ENCODE measurements at places on chromosomes 7 and 10.

- DNase-seq: no peak
Observed at GRCh38 chr7:33667196-33667595, 238.1 kb upstream of the BMPER start.

DNA sequence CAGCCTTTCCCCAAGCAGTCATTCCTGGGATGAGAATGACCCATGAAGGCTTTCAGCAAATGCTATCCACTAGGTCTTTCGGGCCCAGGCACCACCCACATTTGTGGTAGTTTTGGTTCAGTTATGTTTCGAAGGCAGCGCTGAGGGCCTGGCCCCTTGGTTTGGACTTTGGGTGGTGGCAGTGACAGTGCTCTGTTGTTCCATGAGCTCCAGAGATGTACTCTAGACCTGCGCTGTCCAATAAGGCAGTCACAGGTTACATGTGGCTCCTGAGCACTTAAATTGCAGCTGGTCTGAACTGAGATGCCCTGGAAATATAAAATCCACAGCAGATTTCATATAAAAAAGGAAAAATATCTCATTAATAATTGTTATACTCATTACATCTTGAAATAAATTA is 209.6 kb downstream of the CCSER2 start:
- no peak for DNase-seq

DNA sequence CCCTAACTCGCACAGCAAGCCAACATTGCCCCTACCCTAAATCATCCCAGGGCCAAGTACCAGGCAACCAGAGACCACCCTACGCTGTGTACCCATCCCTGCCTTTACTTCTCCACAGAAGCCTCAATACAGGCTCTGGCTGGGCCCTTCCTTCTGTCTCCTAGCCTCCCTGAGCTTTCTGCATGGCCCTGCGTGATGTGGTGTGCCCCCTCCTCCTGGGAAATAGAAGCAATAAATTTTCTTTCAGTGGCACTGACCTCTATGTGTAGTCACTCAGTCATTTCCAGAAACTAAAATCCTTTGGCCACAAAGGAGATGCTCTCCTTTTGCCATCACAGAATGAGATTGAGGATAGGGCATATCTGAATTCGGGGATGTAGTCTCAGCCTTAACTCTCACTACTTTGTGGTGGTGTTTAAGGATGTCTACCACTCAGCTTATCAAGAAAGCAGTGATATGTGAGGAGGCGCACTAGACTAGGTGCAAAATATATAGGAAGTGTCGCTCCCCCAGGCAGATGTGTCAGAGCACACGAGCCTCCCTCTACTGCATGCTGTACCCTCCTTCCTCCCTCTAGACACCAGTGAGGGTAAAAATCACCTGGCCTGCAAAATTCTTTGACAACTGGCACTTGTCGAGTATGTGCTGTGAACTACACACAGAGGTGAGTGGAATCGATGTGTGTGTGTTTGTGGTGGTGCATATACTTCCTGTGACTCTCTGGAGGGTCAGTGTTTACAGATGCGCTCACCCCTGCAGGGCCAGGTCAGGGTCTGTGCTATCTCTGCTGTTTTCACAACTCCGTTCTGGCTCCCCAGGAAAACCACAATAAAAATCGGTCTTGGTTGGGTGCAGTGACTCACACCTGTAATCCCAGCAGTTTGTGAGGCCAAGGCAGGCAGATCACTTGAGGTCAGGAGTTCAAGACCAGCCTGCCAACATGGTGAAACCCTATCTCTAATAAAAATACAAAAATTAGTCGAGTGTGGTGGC is 825.9 kb upstream of the IGFBP3 start:
- DNase-seq: no peak

- DNase-seq: no peak
Observed at GRCh38 chr10:131559450-131559911, 248.0 kb upstream of the TCERG1L start.

GRCh38 chr7:127476618-127477017 is 84.1 kb upstream of the ZNF800 start:
- no peak for DNase-seq

DNA sequence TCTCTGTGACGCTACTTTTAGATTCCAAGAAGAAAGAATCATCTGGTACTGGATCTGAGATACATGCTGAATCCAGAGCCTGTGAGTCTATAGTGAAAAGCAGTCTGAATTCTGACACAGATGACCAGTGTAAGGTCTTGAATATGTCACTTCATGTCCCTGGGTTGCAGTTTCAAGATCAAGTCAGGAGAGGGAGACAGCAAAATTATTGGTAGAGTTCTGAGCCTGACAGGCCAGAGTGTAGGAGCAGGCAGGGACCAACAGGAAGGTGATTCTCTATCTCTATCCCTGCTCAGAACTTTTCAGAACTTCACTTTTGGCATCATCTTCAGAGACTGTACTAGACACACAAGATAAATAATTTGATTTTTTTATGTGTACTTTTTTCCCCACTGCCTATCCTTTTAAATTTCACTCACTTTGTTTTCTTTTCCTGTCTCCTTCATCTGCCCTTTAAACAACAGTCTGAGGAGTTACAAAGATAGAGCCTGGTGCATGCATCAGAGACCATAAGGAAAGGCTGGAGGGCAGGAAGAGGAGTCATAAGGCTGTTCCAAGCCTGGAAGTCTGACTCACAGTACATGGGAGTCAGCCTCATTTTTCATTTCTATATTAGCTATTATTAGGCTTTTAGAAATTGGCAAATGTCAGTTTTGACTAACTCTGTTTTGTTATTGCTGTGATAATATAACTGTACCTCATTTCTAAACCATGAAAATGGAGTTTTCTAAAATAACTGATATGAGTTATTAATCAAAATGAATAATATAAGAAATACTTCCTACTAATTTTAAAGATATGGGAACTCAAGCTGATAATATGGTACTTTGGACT is 120.2 kb upstream of the TMEM229A start:
- DNase-seq: no peak

GRCh38 chr10:32263300-32263699 is 83.7 kb downstream of the EPC1 start:
- no peak for DNase-seq

Data from stimulated activated CD4-positive, alpha-beta T cell treated with anti-CD3 and anti-CD28 coated beads, Interleukin-2, amount 100 ng/mL, for 24 hours (primary cell).